CD8-positive, alpha-beta T cell (primary cell): ENCODE measurements at places on chromosomes 16 and 17.

DNA sequence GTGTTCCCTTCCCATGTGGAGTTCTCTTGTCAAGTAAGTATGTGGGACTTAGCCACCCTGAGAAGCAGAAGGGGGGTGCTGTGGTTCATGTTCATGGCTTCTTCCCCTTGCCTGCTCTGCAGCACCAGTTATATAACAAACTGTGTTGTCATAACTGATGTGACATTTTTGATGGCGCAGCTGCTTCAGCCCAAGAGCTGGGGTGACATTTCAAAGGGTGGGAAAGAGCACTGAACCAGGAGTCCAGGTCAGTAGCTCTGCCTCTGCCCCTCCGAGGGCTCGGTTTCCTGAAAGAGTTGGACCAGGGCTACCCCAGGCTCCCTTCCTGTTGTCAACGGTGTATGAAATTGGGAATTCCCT is 7.4 kb downstream of the GNAO1 start:
- no peak for DNase-seq

- no peak for DNase-seq
These were observed 1681.0 kb downstream of the TP53TG3F start for GRCh38 chr16:35140293-35140986.

DNA sequence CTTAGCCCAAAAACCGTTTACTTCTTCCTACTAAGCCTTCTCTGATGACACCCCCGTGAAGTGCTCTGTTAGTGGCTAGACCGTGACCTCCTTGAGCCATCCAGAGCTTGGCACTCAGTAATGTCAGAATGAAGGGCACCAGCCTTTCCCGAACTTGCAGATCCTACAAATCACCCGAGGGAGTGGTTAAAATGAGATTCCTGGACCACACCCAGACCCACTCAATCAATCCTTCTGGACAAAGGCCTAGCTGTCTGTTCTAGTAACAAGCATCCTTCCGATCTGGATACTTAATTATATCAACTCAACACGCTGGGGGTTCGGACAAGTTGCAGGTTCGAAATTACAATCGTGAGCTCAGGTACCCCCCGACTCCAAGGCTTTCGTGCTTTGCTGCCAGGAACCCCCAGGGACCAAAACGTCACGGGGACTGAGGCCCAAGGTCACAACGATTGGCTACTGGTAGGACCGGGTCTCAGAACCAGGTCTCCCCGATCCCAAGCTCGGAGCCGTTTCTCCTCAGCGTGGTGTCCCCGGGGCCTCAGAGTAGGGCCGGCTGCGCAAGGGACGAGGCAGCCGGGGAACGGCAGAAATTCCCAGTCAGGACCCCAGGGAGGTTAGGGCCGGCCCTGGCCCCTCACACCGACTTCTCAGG is 527 bp downstream of the CIAPIN1 start:
- no peak for DNase-seq

DNA sequence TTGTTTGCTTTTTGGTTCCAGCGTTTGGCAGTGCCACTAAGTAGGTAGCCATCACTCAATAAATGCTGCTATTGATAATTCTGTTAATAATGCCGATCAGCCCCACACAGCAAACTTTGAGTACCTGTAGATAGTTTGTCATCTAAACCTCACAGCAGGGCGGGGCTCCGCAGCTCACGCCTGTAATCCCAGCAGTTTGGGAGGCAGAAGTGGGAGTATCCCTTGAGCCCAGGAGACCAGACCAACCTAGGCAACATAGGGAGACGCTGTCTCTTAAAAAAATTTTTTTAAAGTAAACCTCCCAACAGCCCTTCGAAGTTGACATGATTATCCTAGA is 1.6 kb downstream of the BFAR start:
- no peak for DNase-seq
